Mesothelial cell of epicardium (in vitro differentiated cells): ENCODE measurements at places on chromosomes 12 and 14.

GRCh38 chr12:96444399-96444798 lies 44.2 kb upstream of the CDK17 start:
- H3K27ac ChIP-seq, result no peak overlapping the region
- H3K36me3 ChIP-seq, result no peaks in the 10 kb centered on the region
- no peak overlapping the region for H3K4me3 ChIP-seq
- no peak for DNase-seq
- peaks cover 10% of the 10 kb centered on the region for H3K4me1 ChIP-seq

- peaks cover 44% of the 10 kb centered on the region for H3K4me1 ChIP-seq
- no peaks in the 10 kb centered on the region for H3K36me3 ChIP-seq
- no peak for DNase-seq
- peaks cover 1% of the 10 kb centered on the region for H3K27me3 ChIP-seq
- peak overlapping the region; percentile 78 for H3K27ac ChIP-seq
Measured at GRCh38 chr12:77847060-77847541, 16.4 kb downstream of the NAV3 start.

DNA sequence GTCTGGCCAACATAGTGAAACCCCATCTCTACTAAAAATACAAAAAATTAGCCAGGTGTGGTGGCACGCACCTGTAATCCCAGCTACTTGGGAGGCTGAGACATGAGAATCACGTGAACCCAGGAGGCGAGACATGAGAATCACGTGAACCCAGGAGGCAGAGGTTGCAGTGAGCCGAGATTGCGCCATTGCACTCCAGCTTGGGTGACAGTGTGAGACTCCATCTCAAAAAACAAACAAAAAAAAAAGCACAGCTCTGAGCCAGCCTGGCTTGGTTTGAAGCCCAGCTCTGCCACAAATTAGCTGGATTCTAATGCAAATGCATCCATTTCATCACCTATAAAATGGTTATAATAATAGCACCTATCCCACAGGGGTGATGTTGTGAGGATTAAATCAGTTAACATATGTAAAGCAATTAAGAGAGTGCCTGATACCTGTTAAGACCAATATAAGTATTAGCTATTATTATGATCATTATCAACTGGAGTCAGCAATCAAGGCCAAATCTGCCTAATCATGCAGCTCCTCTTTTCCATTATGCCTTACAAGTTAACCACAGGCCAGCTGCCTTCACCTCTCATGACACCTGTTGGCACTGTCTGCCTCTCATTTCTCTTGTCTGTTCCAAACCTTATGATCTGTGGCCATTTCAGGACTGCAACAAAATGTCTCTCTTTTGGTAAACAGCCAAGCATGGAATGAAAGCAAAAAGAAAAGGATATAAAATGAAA lies 2.1 kb downstream of the GNPTAB start:
- DNase-seq, result no peak
- no peaks in the 10 kb centered on the region for H3K36me3 ChIP-seq
- H3K4me3 ChIP-seq, result no peak overlapping the region

DNA sequence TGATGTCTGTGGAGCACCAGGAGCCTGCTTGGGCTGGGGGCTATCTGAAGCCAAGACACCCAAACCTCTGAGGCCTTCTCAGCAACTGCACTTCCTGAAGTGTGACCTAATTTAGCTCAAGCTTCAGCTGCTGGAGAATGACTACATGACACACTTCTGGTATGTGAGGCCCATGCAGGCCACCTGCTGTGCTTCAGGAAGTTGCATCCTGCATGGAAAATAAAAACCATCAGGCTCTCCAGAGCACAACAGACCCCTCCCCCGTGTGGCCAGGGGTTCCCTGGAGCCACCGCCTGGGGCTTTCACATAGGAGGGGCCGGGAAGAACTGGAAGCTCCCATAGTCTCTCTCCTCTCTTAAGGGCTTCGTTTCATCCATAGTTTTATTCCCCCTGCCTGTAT lies 217.7 kb downstream of the SLC15A4 start:
- peaks cover 2% of the 10 kb centered on the region for H3K4me1 ChIP-seq
- no peak for DNase-seq
- H3K36me3 ChIP-seq, result no peaks in the 10 kb centered on the region
- no peaks in the 10 kb centered on the region for H3K27me3 ChIP-seq
- no peak overlapping the region for H3K4me3 ChIP-seq

GRCh38 chr12:27711967-27712366 lies 1.3 kb downstream of the MRPS35 start:
- no peaks in the 10 kb centered on the region for H3K27me3 ChIP-seq
- peak overlapping the region; percentile 96 for H3K4me3 ChIP-seq
- no peak overlapping the region for H3K27ac ChIP-seq
- peaks cover 21% of the 10 kb centered on the region for H3K4me1 ChIP-seq
- peaks cover 12% of the 10 kb centered on the region for H3K36me3 ChIP-seq

- peaks cover 28% of the 10 kb centered on the region for H3K4me1 ChIP-seq
- H3K4me3 ChIP-seq, result no peak overlapping the region
- H3K27ac ChIP-seq, result peak overlapping the region; percentile 67
- H3K27me3 ChIP-seq, result no peaks in the 10 kb centered on the region
Measured at GRCh38 chr14:77605392-77605972, 11.0 kb downstream of the SPTLC2 start.

DNA sequence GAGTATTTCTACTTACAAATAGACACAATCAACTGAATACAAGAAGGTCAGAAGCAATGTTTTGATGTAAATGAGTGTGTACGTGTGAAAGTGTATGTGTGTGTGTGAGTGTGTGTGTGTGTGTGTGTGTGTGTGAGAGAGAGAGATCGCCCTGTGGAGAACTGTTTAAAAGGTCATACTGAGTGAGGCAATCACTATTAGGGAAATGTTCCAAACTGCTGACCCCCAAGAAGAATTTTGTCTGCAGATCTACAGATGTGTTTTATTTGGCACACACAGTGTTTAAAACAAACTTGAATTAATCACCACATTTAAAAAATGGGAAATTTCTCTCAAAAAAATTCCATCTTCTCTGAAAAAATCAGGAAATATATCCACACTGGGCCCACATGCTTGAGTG lies 1069.1 kb downstream of the SLC6A15 start:
- H3K27ac ChIP-seq, result no peak overlapping the region
- no peaks in the 10 kb centered on the region for H3K27me3 ChIP-seq
- H3K4me1 ChIP-seq, result no peaks in the 10 kb centered on the region
- no peaks in the 10 kb centered on the region for H3K36me3 ChIP-seq

- peaks cover 46% of the 10 kb centered on the region for H3K27me3 ChIP-seq
- H3K4me1 ChIP-seq, result peaks cover 19% of the 10 kb centered on the region
- peak overlapping the region; percentile 73 for H3K27ac ChIP-seq
- no peak for DNase-seq
- H3K36me3 ChIP-seq, result no peaks in the 10 kb centered on the region
Measured at GRCh38 chr14:70642303-70643235, 853 bp downstream of the TTC9 start.

DNA sequence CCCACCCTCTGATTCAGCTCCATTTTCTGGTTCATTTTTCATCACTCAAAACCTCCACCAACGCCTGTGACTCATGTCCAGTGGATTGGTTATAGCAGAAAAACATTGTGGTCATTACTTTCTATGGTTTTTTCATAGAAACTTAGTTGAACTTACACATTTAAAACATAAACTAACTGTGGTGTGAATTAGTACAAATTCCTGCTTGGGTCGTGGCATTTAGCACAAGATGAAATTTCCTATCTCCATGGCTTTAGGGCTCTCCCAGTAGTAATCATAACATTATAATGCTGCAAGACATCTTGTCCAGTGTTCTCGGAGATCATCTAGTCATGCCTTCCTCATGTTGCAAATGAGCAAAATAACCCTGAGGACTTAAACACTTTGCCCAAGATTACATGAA lies 7.1 kb downstream of the RNASE7 start:
- H3K4me3 ChIP-seq, result no peak overlapping the region
- no peak for DNase-seq
- H3K27me3 ChIP-seq, result no peaks in the 10 kb centered on the region
- no peaks in the 10 kb centered on the region for H3K36me3 ChIP-seq
- H3K4me1 ChIP-seq, result peaks cover 9% of the 10 kb centered on the region
